ENCODE measurements at places on chromosomes 1 and 21.

GRCh38 chr1:245462161-245462560 lies 307.4 kb downstream of the KIF26B start:
- DNase-seq = no peak

GRCh38 chr1:54401799-54402198 lies 4.4 kb downstream of the SSBP3 start:
- DNase-seq = no peak

DNA sequence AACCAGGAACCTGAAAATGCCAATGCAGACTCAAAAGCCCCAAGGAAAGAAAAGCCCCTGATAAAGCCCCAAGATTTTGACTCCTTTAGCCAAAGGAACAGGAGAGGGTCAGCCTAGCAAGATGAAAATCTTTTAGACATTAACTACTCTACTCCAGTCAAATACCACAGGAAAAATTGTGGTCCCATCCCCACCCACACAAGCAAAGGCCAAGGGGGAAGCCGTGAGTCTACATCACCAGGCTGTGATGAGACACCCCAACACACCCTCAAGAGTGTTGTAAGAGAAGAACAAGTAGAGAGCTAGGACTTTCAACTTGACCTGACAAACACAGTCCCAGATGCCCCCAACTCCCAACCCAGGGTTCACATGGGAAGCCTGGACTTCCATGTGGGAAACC lies 192.8 kb upstream of the NR5A2 start:
- DNase-seq = no peak

DNA sequence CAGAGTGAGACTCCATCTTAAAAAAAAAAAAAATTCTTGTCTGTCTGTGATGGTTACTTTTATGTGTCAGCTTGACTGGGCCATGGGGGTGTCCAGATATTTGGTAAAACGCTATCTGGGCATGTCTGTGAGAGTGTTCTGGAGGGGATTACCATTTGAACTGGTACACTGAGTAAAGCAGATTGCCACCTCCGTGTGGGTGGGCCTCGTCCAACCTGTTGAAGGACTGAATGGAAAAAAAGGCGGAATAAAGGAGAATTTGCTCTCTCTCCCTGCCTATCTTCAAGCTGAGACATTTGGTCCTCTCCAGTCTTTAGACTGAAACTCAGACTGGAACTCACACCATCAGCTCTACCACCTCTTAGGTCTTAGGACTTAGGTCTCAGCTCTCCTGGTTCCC lies 82.8 kb downstream of the MIS18A start:
- no peak for DNase-seq

- no peak for DNase-seq
Observed at GRCh38 chr1:28031173-28031572, 57.2 kb downstream of the EYA3 start.

- DNase-seq = no peak
Observed at GRCh38 chr1:212600980-212601379, 7.6 kb upstream of the ATF3 start.

GRCh38 chr1:198923993-198924392 lies 285.2 kb downstream of the PTPRC start:
- no peak for DNase-seq

- peak; percentile 9 for DNase-seq
Observed at GRCh38 chr1:245153552-245154428, 995 bp upstream of the KIF26B start.

DNA sequence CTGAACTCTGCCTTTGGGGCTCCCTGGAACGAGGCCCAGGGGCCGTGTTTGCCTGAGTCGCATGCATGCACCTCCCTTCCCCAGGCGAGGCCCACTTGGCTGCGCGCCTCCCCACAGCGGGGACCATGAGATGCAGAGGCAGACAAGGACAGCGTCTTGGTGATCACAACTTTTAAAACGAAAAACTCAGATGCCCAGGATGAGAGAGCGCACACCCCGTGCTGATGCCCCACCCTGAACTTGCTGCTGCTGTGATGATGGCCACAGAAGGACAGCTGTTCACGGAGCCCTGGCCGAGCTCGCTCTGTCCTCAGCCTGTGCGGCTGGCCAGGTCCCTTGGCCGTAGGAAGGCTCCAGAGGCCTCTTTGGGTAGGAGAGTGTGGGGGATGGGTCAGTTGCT lies 11.4 kb upstream of the PRMT2 start:
- no peak for DNase-seq

- no peak for DNase-seq
Observed at GRCh38 chr1:164588516-164589341, 29.7 kb downstream of the PBX1 start.

- no peak for DNase-seq
Observed at GRCh38 chr1:219724440-219724839, 111.5 kb upstream of the ZC3H11B start.

DNA sequence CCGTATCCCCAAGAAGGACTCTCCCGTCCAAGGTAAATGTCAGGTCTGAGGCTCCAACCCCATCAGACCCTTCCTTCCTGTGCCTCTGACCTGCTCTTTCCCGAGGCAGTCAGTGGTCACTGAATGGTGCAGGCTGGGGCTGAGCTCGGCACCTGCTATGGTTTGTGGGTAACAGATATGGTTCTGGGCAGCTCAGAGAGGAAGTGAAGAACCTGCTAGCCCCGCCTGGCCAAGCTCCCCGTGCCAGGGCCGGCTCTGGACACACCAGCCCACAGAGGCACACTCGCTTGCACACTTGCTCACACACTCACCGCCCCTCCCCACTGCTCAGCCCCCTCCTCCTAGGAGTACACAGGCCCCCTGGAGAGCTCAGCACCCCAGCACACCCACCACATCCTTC lies 16.4 kb downstream of the NCMAP start:
- DNase-seq = no peak

- no peak for DNase-seq
Observed at GRCh38 chr1:155913969-155914757, 3.0 kb upstream of the RIT1 start.

DNA sequence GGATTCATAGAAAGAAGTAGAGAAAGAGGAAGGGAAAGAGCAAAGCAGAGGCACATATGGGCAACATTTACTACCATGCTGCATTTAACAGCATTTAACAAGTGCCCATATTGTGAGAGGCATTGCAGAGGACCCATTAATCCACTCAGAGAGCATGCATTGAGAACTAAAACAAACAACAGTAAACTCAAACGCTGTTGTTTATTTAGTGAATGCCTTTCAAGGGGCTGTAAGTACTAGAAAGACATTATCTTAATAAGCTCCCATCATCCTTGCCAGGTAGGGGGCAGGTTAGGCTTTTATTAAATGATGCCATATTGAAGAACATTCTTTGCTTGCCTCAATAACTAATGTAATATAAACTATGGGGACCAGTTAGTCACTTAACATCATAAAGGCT lies 254.3 kb upstream of the DAB1 start:
- DNase-seq = no peak

GRCh38 chr21:35508139-35508888 lies 459.2 kb upstream of the RUNX1 start:
- peak; percentile 18 for DNase-seq

- DNase-seq = no peak
Observed at GRCh38 chr21:29627905-29628304, 311.9 kb downstream of the GRIK1 start.

GRCh38 chr1:170556917-170557316 lies 25.0 kb downstream of the GORAB start:
- DNase-seq = no peak

- no peak for DNase-seq
Observed at GRCh38 chr1:52876843-52877242, 34.3 kb downstream of the ZYG11A start.

DNA sequence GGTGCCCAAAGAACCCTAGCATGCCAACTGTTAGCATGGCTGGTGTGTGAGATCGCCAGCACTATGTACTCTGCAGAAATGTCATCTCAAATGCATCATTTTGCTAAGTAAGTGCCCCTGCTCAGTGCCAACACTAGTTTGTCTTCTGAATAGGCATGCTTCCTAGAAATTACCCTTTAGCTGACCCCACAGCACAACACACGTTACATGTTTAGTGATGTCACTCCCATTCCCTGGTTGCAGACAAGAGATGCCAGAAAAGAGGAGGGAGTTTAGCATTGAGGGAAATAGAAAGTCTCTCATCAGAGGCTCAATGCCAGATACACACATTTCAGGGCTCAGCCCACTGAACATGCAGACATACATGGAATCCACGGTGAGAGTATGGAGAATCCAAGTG lies 9.3 kb upstream of the ST6GALNAC3 start:
- DNase-seq = no peak

DNA sequence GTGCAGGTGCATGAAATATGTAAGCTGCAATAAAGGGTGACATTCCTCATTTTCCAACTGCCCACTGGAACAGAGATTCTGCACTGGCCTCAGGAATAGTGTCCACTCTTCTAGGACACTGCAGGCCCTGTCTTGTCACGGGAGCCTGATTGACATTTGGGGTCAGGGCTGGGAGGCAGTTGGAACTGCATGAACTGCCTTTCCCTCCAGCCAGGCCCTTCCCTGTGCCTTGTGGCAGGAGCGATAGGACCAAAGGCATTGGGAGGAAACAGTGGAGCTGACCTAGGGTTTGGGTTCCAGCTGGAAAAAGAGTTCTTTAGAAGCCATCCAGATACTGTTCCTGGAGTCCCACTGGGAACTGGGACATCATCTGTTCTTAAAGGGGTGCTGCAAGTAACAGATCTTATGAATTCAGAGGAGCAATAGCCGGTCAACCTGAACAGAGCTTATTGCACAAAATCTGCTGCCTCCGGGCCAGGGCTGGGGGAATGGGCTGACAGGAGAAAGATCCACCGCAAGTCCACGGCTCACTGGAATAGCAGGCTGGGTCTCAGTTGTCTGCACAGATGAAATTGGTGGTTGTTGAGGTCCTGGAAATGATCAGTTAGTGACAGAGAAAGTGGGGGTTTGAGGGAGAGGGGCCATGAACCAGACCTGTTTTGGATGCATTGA lies 451.7 kb downstream of the CAMTA1 start:
- no peak for DNase-seq

- DNase-seq = no peak
Observed at GRCh38 chr1:222286011-222286410, 261.9 kb downstream of the HHIPL2 start.

DNA sequence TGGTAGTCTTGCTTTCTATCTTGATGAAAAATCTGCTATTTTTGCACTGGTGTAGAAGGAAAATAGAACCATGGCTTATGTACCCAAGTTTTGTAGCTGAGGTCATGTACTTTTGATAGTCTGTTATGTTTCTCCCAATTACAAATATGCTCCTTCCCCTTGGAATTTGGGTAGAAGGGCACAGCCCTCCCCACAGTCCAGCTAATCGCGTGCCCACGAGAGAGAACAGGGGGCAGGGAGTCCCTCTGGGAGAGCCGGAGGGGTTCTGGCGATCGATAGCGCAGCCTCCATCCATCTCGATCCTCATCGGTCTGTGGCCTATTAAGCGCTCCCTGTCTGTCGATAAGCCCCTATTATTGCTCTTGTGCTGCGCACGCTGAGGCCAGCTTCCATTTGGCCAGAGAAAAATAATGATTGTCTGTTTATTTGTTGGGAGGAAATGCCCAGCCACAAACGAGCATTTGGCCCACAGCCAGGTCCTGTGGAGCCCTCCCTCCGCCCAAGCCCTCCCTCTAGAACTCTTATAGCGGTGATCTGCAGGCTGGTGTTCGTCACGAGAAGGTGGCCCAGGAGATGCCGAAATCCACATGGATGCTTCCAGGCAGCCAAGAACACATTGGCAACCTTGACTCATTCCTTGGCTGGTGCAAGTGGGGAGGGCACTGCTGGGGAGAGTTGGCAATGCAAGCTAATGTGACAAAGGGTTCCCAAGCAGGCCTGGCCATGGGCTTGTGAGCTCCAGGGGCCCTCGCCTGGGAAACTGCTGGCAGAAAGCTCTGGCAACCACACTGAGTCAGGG lies 134.7 kb upstream of the TNR start:
- no peak for DNase-seq

DNA sequence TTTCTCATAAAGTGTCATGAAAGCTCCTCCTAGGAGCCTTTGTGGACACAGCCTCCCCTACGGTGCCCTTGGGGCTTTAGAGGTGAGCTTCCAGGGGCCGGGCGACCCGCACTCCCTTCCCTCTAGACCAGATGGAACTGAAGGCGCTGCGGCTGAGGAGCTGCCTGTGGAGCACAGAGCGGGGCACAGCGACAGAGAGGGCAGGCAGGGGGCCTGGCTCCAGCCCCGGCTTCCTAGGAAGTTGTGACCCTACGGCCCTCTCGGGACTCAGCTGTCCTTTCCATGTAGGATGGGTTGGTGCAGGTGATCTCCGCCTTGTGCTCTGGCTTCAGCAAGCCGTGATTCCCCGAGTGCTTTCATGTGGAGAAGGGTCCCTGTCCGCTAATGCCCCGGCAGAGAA lies 23.6 kb upstream of the NEK2 start:
- no peak for DNase-seq

GRCh38 chr1:77282866-77283539 lies 1.2 kb downstream of the AK5 start:
- DNase-seq = peak; percentile 23

GRCh38 chr1:95252422-95252821 lies 18.4 kb downstream of the RWDD3 start:
- DNase-seq = no peak

- no peak for DNase-seq
Observed at GRCh38 chr1:115082949-115083348, 6.4 kb downstream of the TSPAN2 start.

- no peak for DNase-seq
Observed at GRCh38 chr1:98739762-98740161, 78.2 kb downstream of the SNX7 start.

DNA sequence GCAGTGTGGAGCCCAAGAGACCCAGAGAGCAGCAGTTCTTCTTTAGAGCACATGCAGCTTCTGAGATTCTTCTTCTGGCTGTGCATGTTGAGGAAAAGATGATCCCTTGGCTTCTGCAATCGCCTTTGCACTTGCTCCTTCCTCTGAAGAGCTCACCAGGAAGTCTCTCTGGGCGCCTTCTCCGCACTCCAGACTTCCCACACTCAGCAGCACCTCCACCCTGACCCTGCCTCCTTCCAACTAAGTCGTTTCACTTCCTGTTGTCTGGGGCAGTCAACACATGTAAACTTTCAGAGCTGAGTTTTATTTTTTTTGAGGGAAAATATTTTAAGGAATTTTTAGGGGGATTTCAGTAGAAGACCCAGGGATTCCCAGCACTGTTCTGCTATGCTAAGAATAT lies 73.4 kb upstream of the F3 start:
- DNase-seq = no peak

GRCh38 chr1:66464802-66465201 lies 69.2 kb upstream of the SGIP1 start:
- DNase-seq = no peak

GRCh38 chr1:115173151-115173550 lies 83.8 kb upstream of the TSPAN2 start:
- DNase-seq = no peak

DNA sequence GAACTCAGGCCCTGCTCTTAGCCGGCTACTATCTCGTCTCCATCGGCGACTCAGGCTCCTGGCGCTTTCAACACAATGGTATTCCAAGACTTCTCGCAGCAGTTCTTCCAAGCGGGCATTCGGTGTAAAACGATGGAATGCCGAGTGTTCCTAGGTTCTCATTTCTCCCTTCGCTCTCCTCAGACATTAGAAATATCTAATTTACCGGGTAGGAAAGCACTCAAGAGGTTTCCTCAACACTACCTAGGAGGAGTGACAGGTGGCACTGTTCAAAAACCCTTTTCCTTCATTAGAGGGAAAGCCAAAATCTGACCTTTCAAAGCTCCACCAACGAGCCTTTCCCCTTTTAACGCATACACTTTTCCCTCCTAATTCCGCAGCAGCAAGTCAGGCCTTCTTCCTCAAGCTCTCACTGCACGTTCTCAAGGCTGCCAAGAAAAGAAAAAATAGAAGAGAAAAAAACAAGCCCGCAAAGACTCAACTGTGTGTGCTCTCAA lies 601 bp downstream of the UBE2G2 start:
- peak; percentile 49 for DNase-seq

- DNase-seq = no peak
Observed at GRCh38 chr1:200178340-200178739, 150.8 kb downstream of the NR5A2 start.

- no peak for DNase-seq
Observed at GRCh38 chr21:29313662-29314408, 15.1 kb downstream of the BACH1 start.
